ENCODE measurements at places on chromosomes 12 and 14.

DNA sequence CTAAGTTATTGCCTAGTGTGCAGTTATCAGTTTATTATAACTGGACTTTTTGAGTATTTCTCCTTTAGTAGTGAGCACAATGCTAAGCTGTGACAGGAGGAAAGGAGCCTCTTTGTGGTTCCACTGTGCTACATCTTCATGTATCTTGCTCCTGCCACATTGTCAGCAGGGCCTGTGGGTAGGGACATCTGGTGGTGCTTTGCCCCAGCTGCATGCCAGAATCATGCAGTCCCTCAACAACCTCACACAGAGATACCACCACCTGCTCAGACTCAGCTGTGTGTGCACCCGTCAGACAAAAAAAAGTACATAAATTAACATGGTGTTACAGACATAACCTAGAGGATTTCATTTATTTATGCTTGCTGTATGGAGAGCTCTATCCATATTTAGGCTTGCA, 51.1 kb downstream of the MIS18BP1 start:
- DNase-seq, result peak; percentile 24

DNA sequence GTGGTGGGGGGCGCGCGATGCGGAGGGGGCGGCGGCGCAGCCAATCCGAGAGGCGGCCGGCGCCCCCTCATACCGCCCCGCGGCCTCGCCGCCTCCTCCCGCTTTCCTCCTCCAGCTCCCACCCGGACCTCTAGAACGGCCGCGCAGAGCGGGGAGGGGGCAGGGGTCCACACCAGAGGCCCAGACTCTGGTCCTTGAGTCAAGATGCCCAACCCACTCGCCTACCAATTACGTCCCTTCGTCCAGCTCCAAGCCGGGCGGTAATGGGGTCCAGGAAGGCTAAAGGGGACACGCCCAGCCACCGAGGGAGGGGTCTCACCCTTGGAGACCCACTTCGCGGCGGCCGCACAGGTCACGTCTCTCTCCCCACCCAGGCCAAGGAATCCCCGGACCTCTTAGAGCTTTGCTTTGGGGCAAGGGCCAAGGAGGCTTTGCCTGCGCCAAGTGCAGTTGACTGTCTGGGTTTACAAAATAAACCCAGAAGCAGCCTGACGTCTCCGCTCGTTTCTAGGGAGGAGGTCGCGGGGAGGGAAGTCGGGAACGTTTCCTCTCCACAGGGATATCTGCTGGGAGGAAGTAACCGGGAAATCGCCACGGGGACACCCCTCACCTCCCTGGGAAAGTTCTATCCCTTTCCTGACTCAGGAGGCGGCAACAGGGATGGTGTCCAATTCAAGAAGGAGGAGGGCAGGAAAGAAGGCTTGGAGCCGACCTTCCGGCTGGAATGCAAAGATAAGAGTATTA, 394 bp upstream of the AMIGO2 start:
- DNase-seq, result peak; percentile 58

- no peak for DNase-seq
These were observed 77.2 kb upstream of the DCD start for GRCh38 chr12:54725233-54725843.

DNA sequence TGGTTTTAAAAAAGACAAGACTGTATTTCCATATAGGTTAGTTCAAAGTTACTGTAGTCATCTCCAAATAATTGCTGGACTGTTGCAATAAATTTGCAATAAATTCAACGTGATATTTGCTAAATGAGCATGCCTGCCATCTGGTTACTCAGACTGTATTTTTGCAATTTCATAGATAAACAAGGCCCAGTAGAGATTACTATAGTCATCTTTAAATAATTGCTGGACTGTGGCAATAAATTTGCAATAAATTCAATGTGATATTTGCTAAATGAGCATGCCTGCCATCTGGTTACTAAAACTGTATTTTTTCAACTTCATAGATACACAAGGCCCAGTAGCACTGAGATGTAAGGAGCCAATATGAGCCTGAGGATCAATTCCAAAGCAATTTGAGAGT, 5.6 kb downstream of the NTN4 start:
- DNase-seq, result no peak

- DNase-seq, result no peak
These were observed 4.3 kb downstream of the GAPDH start for GRCh38 chr12:6538420-6539313.

GRCh38 chr12:78712834-78713481, 151.6 kb upstream of the SYT1 start:
- DNase-seq, result no peak

- no peak for DNase-seq
These were observed 577.5 kb downstream of the ALG10 start for GRCh38 chr12:34599530-34600513.

DNA sequence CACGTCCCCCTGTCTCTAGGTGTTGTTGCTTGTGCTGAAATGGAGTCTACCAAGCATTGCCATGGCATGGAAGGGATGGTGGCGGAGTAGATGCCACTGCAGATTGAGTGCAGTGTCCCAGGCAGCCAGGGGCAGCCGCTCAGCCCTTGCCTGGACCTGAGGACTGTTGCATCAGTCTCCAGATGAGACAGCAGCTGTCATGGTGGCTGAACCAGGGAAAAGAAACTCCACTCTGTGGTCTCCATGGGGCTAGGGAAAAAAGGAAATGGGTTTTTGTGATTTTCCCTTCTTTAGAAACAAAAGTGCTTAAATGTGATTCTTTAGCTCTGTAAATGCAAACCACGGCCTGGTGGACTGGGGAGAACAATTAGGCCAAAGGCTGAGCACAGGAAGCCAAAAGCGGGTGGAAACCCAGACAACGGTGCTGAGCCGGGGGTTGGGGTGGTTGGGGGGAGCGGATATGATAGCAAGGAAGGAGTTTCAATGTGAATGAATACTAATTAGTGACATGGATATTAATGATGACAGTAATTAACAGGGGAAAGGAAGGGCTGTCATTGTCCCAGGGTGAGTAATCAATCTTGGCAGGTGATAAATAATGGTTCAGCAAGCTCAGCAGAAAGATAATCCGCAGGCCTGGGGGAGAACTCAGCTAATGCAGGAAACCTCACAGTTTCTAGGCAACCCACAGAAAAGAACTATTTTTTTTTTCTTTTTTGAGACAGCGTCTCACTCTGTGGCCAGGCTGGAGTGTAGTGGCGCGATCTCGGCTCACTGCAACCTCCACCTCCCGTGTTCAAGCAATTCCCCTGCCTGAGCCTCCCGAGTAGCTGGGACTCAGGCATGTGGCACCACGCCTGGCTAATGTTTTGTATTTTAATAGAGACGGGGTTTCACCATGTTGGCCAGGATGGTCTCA, 442.6 kb downstream of the DPF3 start:
- peak; percentile 62 for DNase-seq
